ENCODE measurements at places on chromosomes 3 and 15.

DNA sequence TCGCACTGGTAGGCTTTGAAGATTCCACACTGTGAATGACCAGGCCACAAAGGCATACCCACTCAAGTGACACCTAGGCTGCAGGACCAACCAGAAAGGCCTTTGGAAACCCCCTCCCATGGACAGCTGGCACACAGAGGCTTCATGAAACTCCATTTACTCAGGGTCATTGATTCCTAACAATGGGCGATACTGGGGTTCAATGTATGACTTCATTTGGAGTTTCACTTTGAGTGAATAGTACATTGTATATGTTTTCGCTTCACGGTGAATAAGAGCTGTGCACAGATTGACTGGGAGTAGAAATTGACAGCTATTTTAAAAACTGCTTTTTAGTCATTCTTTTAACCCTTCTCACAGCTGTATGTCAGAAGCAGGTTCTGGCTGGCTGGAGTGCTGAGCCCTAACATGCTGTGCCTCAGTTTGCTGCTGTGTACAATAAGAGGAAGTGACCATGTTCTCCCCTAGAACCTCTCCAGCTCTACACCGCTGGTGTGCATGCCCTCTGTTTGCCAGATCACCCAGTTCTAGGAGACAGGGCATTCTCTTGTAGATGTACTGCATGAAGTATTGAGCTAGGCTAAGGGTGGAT is 15.4 kb upstream of the CX3CR1 start:
- DNase-seq, result no peak

- no peak for DNase-seq
Measured at GRCh38 chr15:60975218-60975617, 253.9 kb downstream of the RORA start.

DNA sequence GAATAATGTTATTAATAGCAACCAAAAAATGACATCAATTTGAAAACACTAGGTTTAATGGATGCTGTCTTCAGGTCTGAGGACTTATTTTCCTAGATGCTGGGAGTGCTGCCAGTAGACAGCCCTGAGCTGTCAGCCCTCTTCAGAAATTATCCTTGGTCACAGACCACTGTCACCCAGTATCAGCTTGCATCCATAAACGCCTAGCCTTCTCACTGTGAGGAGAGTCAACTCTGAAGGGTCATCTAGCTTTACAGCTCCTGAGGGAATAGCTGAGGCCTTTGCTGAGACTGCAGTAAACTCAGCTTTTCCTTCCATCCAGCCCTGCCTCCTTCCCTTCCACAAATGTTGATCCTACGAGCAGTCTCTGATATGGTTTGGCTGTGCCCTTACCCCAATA is 19.4 kb upstream of the MNS1 start:
- DNase-seq, result no peak

GRCh38 chr15:78182821-78183220 is 33.7 kb downstream of the IDH3A start:
- DNase-seq, result no peak

DNA sequence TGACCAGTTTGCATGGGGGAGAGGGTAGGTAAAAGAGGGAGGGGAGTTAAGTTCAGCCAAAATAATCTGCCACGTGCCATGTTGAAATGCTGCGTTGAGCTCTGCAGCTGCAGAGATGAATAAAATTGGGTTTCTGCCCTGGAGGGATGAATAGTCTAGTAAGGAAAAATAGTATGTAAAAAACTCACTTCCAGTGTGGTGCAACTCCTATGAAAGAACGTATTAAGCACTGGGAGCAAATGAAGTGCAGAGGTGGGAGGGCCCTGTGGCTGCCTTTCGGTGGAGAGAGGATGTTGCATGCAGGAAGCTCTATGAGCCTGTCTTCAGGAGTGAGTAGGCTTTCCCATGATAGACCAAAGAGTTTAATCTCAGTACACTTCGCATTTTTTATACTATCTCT is 8.6 kb downstream of the CEP63 start:
- no peak for DNase-seq

DNA sequence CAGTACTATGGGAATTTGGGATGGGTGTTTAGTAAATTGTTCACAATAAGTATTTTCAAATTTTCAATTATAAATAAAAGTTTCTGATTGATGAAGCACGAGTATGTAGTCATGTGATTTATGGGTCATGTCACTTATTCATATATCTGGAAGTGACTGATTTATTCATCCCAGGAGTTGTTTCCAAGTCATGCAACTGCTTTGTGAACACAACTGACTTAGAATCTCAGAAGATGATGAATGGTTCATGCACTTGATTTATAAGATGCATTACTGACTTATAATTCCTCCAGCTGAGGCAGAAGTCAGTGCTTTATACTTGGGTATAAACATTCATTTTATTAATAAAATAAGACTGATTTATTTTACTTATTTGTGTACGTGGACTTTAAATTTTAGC is 137.8 kb upstream of the CBLB start:
- DNase-seq, result no peak

DNA sequence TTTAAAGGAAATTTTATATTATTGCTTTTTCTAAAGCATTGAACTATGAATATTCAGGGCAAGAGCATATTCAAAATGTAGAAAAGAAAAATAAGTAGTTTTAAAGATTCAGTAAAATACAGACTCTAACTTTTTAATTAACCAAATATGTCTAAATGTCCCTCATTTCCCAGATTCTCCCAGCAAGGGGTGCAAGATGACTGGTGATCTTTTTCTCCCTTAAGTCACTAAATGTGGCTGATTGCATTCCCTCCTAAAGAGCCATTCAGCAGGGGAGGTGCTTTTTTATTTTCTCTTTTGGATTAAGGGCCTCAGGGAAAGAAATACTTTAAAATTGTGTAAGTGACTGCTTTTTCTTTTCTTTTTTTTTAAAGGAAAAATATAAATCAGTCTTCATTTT is 406.9 kb downstream of the OXSM start:
- DNase-seq, result no peak

- peak; percentile 16 for DNase-seq
Measured at GRCh38 chr3:183254487-183255347, 1.7 kb downstream of the B3GNT5 start.

DNA sequence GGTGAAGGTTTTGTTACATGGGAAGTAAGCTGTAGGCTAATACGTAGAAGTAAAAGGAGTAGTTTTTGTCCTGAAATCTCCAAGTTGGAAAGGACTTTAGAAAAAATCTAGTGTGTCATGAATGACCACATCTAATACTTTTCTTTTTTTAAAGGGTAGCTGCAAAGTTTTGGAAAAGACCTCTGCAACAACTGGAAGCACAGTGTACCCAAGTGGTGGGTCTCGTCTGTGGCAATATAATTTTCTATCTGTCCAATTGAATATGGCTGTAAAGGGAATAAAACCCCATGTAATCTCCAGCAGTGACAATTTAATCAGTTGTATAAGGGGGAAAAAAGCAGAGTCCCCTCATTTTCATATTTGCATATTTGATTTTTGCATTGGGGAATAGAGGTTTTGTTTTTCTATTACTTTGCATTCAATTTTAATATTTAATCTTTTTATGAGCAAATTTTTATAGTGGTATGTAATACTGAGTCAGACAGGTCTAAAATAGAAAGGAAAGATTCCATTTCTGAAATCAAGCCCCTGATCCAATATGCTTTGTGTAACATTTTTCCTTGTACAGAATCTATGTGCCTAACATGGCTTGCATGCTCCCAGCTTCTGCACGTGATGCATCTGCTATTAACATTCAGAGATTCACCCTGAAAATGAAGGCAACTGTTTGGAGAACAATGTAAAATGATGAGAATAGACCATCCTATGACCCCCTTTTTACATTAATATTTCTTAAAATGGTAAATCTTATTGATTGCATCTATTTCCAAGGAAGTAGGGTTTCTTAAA is 531.4 kb downstream of the ZIC1 start:
- no peak for DNase-seq

DNA sequence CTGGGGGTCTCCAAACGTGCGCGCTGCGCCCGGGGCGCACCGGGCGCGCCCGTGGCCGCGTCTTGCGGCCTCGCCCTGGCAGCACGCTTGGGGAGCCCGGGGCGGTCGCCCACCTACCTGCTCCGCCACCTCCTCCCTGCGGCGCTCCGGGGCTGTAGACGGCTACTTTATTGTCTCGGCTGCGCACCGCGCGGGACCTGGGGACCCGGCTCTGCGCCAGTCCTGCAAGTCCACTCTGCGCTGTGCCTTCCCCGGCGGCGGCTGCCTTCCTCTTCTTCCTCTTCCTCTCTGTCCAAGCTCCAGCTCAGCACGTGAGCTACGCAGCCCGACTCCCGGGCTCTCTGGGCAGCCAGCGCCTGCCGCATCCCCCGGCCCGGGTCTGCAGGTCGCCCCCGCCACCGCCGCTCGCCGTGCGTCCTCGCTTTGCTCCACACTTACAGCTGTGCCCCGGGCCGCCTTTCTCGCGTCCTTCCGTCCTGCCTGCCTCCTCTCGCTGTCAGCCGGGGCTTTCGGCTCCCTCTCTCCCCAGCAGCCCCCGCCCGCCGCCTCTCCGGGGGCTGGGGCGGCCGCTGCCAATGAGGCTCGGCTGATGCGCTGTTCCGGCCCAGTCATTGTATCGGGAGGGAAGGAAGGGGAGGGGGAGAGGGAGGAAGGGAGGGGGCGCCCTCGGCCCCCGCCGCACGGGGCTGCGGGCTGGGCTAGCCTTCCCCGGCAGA is 156.4 kb upstream of the FRMD4B start:
- DNase-seq, result no peak

DNA sequence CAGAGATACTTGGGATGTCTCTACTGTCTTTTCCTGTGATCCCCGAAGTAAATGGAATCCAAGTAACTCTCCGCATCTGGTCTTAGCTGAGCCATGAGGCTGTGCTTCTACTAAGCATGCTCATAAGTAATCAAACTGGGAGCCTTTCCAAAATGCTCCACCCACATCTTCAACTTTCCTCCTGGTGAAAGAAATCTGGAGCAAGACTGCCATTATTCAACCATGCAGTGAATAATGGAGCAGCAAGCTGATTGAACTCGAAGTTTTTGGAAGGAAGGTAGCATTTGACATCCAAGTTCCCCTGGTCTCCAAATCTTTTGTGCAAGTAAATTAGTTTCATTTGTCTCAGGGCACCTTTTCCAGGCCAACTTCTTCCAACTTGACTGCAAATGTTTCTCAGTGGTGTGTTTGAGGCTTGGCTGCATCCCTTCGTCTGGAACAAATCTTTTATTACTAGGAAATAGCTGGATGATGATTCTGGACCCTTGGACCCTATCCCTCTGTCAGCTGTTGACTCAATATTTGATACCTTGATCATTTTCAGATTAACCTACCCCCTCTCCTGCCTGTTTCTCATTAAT is 19.4 kb downstream of the GXYLT2 start:
- DNase-seq, result no peak

GRCh38 chr3:88478460-88478859 is 328.7 kb downstream of the C3orf38 start:
- DNase-seq, result no peak

- DNase-seq, result no peak
Measured at GRCh38 chr3:8621872-8622271, 22.7 kb downstream of the SSUH2 start.

DNA sequence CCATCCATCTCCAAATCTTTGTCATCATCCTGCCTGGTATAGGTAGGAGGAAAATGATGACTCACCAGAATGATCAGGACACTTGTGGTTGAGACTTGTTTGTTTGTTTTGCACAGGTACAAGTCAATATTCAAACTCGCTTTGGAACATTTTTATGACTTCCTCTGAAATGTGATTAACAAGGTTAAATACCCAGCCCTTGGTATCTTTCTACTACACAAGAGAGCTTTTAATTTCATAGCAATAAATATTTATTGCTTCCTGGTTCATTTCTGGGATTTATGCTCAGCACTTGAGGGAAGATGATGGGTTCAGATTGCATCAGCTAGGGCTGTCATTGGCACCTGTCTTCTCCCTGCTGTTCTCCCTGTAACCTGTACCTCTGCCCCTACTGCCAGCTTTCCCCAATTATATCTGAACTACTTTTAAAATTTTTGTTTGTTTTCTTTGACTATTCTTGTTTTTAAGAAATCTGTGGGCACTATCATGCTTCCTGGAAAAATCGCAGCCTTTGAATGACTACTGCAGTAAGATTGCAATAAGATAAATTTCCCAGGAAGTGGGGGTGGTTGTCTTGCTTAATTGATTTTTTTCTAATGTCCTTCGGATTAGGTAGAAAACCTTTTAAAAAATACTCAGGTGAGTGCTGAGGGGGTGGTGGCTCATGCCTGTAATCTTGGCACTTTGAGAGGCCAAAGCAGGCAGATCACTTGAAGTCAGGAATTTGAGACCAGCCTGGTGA is 24.3 kb upstream of the GCNT3 start:
- peak; percentile 30 for DNase-seq

GRCh38 chr3:42711491-42712343 is 9.1 kb upstream of the HHATL start:
- no peak for DNase-seq

- no peak for DNase-seq
Measured at GRCh38 chr3:196047391-196048030, 34.4 kb downstream of the TFRC start.

DNA sequence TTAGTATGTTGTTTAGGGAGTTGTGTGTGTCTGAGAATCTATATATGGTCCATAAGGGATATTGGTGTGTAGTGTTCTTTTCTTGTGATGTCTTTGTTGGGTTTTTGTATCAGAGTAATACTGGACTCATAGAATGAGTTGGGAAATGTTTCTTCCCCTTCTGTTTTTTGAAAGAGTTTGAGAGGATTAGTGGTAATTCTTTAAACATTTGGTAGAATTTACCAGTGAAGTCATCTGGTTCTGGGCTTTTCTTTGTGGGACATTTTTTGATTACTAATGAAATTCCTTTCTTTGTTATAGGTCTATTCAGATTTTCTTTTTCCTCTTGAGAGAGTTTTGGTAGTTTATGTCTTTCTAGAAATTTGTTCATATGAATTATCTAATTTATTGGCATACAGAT is 16.9 kb downstream of the ACKR2 start:
- no peak for DNase-seq

- no peak for DNase-seq
Measured at GRCh38 chr15:37125143-37125542, 24.8 kb upstream of the MEIS2 start.

DNA sequence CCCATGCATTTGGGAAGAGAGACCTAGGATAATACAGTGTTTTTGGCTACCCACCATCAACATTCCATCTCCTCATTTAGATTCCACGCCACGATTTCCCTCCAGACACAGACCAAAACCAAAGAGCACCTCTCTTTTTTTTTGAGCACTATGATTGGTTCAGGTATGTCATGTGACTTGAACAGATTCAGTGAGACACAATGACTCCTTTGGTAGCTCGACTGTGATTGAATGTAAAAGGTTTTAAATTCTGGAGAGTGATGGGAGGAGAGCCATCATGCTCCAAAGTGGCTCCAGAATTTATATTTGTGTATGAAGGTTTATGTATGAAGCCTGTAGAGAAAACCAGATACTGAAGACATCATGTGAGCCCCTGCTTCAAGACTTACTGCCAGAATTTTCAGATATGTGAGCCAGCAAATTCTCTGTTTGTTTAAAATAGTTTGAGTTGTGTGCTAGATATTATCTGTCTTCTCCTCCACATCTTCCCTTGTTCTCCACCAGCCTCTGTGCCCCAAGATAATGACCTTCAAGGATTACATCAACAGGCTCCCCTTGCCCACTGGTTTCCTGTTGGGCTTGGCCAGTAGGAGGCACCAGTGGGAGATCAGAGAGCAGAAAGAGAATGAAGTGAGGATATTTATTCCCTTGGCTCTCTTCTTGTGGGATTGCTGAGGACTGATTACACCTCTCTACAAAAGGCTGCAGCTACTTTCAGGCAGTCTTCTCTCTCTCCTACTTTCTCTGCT is 12.5 kb downstream of the MYD88 start:
- no peak for DNase-seq

All from SHP77 treated with DMSO at 0.1 percent for 48 hours (cell line).